ENCODE measurements at places on chromosomes 11 and 22. TPM values are rescaled to one million over a fixed set of nuclear protein-coding genes. Genes with fewer than 3 reads are reported as not detected.

TRAPPC4 gene
- total RNA-seq, result 79.8 TPM

SUSD2 gene
- total RNA-seq, result 15.6 TPM

CATSPERZ gene
- total RNA-seq, result not detected

KRTAP5-11 gene
- not detected for total RNA-seq

UFD1 gene
- 52.9 TPM for total RNA-seq

PDE3B gene
- 3.3 TPM for total RNA-seq

RELT gene
- 6.3 TPM for total RNA-seq
